ENCODE measurements at places on chromosomes 7 and 10.

DNA sequence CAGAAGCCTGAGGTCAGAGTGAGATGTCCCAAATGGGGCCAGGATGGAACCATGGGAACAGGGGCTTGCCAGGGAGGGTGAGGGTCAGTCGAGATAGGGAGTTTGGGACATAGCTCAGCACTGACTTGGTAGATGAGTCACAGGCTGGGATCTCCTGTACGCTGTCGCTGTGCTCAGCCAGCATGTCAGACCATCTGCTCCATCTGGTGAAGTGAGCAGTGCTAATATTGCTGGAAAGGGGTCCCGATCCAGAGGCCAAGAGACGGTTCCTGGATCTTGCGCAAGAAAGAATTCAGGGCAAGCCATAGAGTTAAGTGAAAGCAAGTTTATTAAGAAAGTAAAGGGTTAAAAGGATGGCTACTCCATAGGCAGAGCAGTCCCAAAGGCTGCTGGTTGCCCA, 505.6 kb downstream of the GALNT17 start:
- no peak for DNase-seq

DNA sequence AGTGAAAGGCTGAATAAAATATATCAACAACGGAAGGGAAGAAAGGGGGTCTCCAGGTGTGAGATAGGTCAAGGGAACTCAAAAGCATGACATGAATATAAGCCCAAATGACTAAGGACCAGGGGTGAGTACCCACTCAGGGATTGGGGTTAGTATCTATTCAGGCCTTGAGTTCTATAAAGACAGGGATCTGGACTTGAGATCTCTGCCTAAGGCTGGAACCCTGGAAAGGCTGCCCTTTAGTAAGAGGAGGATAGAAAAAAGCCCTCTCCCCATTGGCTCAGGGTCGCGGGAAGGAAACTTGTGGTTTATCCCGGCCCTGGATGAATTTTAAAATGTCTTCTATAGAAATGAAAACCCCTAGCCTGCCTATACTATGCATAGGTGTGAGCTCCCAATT, 2.4 kb upstream of the ITPRIP start:
- no peak for DNase-seq

DNA sequence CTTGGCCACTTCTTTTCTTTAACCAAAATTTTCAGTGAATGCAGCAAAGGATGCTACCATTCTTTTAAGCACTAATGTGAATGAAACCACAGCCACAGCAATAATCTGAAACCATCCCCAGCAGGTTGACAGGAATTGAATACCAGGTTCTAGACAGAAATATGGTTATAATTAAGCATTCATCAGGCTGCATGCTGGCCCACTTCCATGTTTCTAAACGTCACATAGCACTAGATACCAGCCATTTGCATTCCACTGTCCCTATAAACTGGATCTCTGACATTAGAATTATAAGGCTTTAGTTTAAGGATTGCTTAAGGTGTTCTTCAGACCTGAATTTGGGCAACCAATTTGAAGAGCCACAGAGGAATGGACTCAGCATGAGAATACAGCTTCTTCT, 340.8 kb upstream of the KLF6 start:
- DNase-seq: no peak

- no peak for DNase-seq
Measured at GRCh38 chr10:3486346-3487065, 298.5 kb downstream of the KLF6 start.

DNA sequence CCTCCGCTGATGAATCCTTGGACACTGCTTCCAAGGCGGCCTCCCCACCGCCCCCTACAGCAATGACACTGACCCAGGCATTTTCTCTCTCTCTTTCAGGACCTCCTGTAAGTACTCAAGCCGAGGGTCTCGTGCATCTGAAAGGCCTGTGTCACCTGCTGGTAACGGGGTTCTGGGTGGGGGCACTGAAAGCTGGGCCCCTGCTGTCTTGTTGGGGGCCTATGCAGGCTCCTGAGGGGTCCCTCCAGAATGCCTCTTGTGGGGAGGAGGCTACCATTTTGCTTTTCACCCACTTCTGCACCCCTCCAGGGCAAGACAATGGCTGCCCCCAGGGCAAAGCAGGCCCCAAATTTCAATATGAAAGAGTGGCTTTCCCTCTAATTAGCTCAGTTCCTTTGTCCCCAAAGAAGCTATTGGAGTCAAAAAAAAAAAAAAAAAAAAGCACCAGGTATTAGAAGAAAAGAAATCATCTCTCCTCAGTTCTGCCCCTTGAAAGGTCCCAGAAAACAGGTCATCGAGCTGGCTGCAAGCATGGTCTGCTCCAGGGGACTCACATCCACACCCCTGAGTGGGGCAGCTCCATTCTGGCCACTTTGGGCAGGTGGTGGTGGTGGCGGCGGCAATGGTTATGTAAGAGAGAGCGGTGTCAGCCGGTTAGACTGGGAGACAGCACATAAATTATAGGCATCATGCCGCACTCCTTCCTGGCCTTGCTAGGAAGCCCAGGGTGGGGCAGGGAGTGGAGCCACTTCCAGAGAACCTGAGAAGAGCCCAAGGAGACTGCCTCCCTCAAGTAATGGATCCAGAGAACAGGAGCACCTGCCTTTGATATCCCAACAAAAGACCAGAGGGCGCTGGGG, 66.2 kb downstream of the COL13A1 start:
- no peak for DNase-seq

- DNase-seq: no peak
Measured at GRCh38 chr7:40301486-40302068, 166.8 kb downstream of the SUGCT start.

All from stimulated activated CD4-positive, alpha-beta T cell treated with anti-CD3 and anti-CD28 coated beads, Interleukin-2, amount 100 ng/mL, for 4 hours (primary cell).